RCC 7860 (cell line): ENCODE measurements at places on chromosomes 7 and 10.

- DNase-seq = no peak
These were observed 171.8 kb downstream of the EGFR start for GRCh38 chr7:55190511-55191160.

DNA sequence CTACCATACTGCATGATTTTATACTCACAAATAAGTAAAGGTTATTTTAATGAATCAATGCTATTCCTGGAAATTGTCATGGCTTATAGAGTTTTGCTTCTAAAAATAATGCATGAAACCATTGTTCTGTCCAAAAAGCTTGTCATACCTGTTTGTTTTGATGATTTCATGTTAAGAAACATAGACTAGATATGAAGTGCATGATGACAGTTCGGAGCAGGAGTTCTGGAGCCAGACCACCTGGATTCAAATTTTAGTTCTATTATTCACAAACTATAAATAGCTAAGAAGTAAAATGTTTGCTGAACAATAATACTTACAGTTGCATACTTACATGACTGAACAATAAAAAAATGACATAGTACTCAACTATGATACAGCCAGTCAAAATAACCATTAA is 107.0 kb upstream of the AKR1E2 start:
- DNase-seq = no peak

- no peak for DNase-seq
These were observed 14.4 kb upstream of the APBB1IP start for GRCh38 chr10:26423722-26424121.

DNA sequence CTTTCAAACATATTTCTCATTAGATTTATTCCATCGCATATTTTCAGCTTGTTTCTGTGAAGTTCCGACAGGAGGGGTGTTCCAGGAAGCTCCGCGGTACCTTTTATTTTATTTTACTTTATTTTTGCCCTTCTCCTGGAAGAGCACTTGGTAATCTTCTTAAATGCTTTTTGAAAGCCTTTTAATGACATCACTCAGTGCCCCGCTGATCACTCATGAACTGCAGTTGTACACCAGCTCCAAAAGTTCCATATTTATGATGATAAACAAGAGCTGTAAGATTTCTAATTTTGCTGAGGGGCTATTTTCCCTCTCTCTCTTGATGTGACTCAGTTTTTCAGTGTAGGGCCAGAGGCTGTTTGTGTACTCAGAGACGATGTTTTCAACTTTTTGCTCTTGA is 144.4 kb downstream of the KIAA1217 start:
- no peak for DNase-seq

DNA sequence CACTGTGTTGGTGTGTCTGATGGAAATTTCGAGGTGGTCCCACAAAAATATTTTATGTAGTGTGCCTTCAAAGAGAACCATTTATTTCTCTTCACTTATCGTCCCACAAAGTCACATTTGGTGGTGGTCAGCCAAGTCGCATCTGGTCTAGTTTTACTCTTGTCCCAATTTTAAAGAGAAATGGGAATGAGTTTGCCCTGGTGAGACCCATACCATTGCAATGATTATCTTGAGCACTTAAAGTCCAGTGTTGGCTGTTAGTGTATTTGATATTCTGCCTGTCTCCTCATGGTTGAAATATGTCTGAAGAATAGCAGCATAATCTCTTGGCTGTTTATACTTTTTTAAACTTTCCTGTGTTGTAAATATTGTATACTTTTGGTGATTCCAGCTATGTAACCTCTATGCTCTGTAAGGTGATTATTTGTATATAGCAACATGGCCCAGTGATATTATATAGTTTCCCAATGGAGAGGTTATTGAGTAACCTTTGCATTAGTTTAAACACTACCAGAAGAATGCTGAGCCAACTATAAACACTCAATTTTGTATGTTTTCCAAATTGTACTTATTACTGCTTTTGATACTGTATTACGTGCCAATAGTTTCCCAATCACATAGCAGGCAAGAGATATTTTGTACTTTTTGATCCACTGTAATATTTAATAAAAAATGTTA is 172.2 kb downstream of the RTKN2 start:
- no peak for DNase-seq

GRCh38 chr7:102004229-102004628 is 186.8 kb downstream of the CUX1 start:
- DNase-seq = no peak

DNA sequence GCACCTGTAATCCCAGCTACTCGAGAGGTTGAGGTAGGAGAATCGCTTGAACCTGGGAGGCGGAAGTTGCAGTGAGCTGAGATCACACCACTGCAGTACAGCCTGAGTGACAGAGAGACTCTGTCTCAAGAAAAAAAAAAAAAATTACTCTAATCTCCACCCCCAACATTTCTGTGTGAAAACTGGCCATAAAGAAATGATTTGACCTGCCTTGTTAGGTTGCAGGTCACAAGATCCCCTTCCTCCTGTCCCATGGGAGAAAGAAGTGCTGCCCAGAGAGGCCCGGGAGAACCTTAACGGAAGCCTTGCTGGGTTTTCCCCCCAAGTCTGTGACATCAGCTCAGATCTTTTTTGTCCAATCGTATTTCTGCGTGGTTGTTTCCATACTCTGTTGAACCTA is 8.7 kb upstream of the CALHM1 start:
- no peak for DNase-seq

GRCh38 chr7:47103498-47104205 is 478.3 kb downstream of the TNS3 start:
- DNase-seq = no peak

- no peak for DNase-seq
These were observed 558.4 kb downstream of the SDK1 start for GRCh38 chr7:3859431-3859830.

- DNase-seq = peak; percentile 42
These were observed 40.3 kb downstream of the HIPK2 start for GRCh38 chr7:139737221-139738100.

DNA sequence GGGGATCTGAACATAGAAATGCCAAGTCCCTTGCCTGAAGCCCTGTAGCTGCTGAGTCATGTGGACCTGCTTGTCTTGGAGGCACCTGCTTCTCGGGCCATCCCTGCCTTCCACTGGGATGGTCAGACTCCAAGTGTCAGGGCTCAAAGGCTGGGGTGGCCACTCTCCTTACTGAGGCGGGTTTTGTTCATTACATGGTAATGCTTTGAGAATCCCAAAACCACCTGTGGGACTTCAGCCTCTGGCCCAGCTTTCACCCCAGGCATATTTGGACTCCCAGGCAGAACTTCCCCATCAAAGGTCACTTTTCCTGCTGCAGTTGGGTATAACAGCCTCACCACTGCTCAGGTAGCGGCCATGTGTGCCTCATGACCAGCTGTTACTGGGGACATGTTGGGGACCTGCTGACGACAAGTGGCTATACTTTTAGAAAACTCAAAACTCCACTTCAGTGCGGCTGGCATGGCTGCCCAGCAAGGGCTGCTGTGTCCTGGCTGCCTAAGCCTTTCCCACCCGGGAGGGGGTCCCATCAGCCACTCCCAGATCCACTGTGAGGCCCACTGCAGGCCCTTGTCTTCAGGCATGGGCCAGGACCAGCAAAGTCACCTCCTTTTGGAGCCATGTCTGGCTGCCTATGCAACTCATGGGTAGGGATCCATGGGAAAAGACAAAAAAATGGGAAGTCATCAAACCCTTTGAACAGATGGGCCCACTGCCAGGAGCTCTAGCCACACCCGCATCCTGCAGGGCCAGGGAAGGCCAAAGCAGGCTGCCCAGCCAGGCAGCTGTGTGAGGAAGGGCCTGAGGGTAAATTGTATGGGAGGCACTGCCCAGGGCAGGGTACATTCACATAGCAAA is 96.7 kb downstream of the ARHGAP22 start:
- no peak for DNase-seq

- no peak for DNase-seq
These were observed 13.2 kb downstream of the GATAD1 start for GRCh38 chr7:92460510-92460909.
